ENCODE measurements at places on chromosomes 12 and 14. TPM values are rescaled to one million over a fixed set of nuclear protein-coding genes. Genes with fewer than 3 reads are reported as not detected.

DNA sequence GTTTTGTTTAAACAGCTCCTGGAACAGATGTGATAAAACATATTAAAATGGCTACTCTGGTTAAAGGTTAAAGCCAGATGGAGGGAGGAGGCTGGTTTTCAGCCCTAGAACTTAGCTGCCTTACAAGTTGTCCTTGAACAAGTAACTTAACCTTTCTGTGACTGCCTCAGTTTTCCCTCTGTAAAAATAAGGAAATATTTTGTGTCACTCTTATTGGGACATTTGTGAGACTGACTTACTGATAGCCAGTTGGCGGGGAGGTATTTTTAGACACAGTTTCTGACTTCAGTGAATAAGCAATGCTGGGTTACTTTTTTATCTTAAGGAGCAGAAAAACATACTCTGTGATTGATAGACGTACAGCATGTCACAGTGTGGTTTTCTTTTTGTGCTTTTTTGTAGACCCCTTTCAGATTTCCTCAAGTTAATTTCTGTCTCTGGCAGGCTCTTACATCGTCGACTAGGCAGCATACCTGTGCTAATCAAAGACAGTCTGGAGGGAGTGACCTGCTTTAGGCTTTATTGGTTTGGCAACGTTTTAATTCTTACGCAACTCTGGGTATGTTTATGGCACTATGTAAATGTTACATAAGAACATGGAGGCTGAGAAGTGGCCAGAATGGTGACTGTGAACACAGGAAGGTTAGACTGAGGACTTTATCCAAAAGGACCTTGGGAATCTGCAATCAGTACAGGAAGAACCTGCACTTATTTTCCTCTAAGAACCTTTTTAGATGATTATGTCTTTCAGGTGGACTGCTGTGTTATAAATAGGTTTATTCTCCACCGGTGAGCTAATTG lies 3.3 kb downstream of the ACVR1B start:
- DNase-seq, result peak; percentile 40

DNA sequence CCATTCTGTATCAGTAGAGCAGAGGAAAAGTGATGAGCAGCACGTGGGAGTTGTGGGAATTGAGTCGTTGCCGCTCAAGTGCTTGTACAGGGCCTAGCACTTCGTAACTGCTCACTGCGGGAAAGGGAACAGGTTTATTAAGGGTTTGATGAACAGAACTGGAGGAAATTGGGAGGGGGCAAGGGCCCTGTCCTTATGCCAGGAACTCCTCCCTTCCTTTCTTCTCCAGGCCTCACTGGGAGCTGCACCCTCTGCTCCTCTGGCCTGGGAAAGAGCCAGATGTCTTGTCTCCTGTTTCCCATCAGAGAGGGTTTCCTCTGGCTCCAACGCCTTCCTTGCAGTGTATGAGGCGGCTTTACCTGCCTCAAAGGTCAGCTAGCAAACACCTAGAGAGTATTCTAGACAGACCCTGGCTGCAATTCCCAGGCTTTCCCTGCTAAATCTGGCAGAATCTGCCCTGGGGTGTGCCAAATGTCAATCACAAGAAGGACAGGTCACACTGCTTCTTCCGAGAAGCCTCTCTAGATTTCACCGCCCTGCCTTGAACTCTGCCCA lies 78.4 kb downstream of the NTF3 start:
- no peak for DNase-seq

DNA sequence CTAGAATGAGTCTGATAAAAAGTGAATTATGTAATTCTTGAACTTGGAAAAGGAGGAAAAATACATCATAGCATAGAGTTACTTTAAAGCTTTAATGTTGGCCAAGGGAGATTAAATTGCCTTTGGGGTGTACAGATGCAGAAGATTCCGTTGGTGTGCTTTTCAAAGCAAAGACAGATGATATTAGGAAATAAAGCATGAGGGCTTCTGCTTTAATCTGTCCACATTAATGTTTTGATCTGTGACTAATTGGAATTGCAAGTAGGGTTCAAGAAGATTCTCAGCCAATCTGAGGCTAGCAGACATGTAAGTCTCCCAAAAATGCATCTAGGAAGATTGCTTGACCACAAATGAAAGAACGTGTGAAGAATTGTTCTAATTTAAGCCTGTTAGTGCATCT lies 35.2 kb downstream of the LGR5 start:
- no peak for DNase-seq

The HPD gene
- not detected for total RNA-seq

The STON2 gene
- 17.3 TPM for total RNA-seq
